AG04450 (cell line): ENCODE measurements at places on chromosomes 3 and 15. TPM values are rescaled to one million over a fixed set of nuclear protein-coding genes. Genes with fewer than 3 reads are reported as not detected.

DNA sequence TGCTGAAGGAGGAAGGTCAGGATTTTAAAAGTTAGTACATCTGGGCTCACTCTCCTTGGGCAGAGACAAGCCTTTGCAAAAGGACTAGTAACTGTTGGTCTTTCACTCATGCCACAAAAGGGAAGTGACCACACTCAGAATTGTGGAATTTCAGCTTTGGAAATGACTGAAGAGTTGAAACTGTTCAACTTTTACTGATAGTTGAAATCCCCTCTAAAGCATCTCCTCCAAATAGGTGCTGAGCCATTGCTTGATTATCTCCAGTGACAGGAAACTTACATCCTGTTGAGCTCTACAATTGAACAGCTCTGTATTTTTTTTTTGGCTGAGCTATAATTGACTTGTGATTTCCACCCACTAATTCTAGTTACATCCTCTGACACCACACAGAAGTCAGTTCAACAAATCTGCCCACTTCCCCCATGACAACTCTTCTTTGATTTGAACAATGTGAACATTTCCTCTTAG is 254.8 kb upstream of the TPRG1 start:
- DNase-seq = no peak

DNA sequence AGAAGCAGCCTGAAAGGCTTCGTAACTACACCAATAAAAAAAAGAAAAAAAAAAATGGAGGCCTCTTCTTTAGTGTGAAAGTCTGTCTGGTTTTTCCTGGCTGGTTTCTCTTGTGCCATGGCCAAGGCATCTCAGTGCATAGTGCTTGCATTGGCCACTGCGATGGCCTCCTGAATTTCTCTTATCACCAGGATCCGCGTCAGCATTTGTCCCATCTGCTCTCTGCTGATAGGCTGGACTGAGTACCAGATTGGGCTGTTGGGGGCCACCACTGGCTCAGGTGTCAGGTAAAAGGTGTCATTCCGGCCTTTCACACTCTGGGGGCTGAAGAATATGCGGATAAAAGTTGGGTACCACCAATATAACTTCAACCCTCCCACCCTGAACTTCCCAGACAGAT is 1.1 kb upstream of the IMPDH2 start:
- DNase-seq = no peak

- DNase-seq = no peak
These were observed 1273.9 kb downstream of the OTOL1 start for GRCh38 chr3:162770551-162770950.

- no peak for DNase-seq
These were observed 57.4 kb downstream of the EEFSEC start for GRCh38 chr3:128210711-128211110.

DNA sequence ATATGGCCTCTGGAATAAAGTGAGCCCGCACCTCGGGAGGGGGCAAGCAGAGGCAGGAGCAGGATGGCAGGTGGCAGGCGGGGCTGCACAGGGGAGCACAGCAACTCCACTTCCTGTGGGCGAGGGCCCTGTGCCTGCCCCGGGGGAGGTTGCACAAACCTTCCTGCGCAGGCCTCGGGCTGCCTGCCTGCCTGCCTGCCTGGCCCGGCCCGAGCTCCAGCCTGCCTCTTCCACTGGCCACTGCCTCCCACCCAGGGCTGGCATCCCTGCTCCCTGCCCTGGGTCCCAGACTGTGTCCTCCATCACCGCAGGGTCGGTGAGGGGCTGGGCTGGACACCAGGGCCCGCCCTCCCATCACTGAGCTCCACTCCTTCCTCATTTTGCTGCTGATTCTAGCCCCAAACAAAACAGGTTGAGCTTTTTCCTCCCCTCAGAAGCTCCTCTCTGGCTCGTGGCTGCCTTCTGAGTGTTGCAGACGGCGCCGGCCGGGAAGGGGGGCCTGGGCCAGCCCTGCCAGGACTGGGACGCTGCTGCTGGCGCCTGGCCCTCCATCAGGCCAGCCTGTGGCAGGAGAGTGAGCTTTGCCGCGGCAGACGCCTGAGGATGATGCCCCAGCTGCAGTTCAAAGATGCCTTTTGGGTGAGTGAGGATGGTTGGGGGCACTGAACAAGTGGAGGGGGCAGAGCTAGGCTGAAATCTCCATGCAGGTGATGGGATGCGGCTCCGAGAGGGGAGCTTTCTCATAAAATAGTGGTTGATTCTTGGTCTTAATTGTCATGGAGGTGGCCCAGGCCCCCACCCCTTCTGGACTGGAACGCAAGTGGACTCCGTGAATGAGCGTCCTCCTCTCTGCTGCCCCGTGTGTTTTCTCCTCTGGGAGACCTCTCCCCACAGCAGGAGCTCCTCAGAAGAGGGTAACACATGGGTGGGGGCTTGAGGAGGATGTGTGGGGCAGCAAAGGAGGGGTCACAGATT is at the start of gene PSTPIP1:
PSTPIP1 (plus strand) TSS at position 156 of the 975 bp plus-strand sequence; CDS start at position 604, 448 bp downstream.
- no peak for DNase-seq

Gene TIGIT
- polyA plus RNA-seq = not detected in 2 replicates

Gene RETNLB
- not detected in 2 replicates for polyA plus RNA-seq

Gene GPR62
- polyA plus RNA-seq = not detected in 2 replicates

Gene GLDN
- 0.17 and 0.25 TPM in 2 replicates for polyA plus RNA-seq

Gene RBSN
- polyA plus RNA-seq = 13.2 and 14.3 TPM in 2 replicates
